IMR-90 (cell line): ENCODE measurements at places on chromosomes 3 and 15. TPM values are rescaled to one million over a fixed set of nuclear protein-coding genes. Genes with fewer than 3 reads are reported as not detected.

Gene SYNPR
- not detected in 2 replicates for polyA plus RNA-seq

GRCh38 chr3:21390136-21390535 lies 360.9 kb downstream of the ZNF385D start:
- no peaks in the 10 kb centered on the region for H3K36me3 ChIP-seq
- no peaks in the 10 kb centered on the region for H3K27me3 ChIP-seq
- no peak overlapping the region for H3K4me3 ChIP-seq
- no peaks in the 10 kb centered on the region for H3K4me1 ChIP-seq
- peak; percentile 7 for DNase-seq

GRCh38 chr3:139346771-139347170 lies 3.0 kb downstream of the MRPS22 start:
- H3K27ac ChIP-seq: no peak overlapping the region
- H3K36me3 ChIP-seq: peaks cover 20% of the 10 kb centered on the region
- no peak overlapping the region for H3K4me3 ChIP-seq

Gene NANOGP8
- polyA plus RNA-seq: not detected in 2 replicates

DNA sequence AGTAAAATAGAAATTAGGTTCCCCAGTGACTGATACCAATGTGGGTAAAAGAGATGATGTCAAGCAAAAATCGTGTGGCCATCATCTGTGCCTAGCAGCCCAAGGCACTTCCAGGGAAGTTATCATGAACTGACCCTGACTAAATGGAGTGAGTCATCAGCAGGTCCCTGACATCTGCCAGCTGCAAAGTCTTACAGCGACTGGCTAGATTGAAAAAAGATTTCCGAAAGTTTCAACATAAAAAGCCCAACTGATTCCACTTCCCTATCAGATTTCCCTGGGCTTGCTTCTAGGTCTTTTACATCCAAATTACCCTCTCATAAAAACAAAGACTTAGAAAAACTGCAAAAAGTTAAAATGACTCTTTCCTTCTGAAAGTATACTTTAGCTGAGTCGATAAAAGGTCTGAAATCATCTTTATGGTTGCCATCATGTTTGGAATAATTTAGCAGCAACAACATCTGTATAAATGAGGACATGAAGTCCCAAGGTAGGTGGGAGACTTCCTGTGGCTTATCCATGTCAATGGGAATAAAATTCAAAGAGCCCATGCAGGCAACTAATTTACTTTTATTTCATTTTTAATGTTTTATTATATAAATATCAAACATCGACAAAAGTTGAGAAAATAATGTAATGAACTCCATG lies 342.8 kb downstream of the ERC2 start:
- DNase-seq: peak; percentile 80
- no peak overlapping the region for H3K27ac ChIP-seq
- H3K27me3 ChIP-seq: peaks cover 2% of the 10 kb centered on the region
- H3K4me3 ChIP-seq: no peak overlapping the region
- no peaks in the 10 kb centered on the region; the same call in 1 of the 2 replicates for H3K4me1 ChIP-seq

Gene CLDN16
- polyA plus RNA-seq: 0.09 and 0.22 TPM in 2 replicates

- no peak overlapping the region for H3K27ac ChIP-seq
- no peak for DNase-seq
- H3K4me3 ChIP-seq: no peak overlapping the region
Measured at GRCh38 chr15:78932258-78932808, 12.5 kb downstream of the CTSH start.

DNA sequence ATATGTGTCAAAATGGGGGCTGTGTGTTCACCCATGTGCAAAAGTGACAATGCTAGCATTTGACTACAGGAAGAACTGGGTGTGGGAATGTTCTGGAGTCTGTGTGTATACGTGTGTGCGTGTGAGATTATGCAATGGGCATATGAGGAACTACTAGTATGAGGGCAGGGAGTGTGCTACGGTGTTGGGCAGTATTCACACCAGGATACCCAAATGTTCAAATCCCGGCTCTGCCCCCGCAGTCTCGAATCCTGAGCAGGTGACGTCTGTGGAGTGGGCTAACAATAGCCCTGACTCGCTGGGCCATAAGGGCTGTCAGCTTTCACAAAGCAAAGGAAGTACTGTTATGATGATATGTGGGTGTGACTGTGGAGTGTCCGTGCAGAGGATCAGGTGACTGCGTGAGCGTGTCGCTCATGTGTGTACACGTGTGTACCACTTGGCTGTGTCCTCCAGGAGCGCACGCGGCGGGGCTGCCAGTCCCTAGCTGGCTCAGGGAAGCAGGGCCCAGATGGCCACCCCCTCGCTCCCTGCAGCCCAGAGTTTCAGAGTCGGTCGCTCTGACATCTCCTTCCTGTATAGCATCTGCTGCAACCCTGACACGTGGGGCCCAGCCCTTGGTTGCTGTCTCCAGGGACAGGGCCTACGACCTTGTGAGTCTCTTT lies 27.2 kb downstream of the IQSEC1 start:
- no peak overlapping the region for H3K27ac ChIP-seq
- H3K4me1 ChIP-seq: no peaks in the 10 kb centered on the region
- H3K4me3 ChIP-seq: no peak overlapping the region
- no peak for DNase-seq
- H3K27me3 ChIP-seq: peaks cover 39% of the 10 kb centered on the region
- H3K36me3 ChIP-seq: no peaks in the 10 kb centered on the region
